Activated naive CD8-positive, alpha-beta T cell treated with anti-CD3 and anti-CD28 coated beads, Interleukin-2, amount 50 U/mL, for 16 hours (primary cell): ENCODE measurements at places on chromosomes 4 and X.

- DNase-seq: no peak
These were observed 549 bp upstream of the GLRB start for GRCh38 chr4:157075401-157075800.

- DNase-seq: no peak
These were observed 133.0 kb downstream of the ZC4H2 start for GRCh38 chrX:64843224-64843623.

GRCh38 chrX:148380650-148381561 lies 119.5 kb upstream of the AFF2 start:
- peak; percentile 11 for DNase-seq

- DNase-seq: no peak
These were observed 198.3 kb upstream of the MID1 start for GRCh38 chrX:10818651-10819050.

DNA sequence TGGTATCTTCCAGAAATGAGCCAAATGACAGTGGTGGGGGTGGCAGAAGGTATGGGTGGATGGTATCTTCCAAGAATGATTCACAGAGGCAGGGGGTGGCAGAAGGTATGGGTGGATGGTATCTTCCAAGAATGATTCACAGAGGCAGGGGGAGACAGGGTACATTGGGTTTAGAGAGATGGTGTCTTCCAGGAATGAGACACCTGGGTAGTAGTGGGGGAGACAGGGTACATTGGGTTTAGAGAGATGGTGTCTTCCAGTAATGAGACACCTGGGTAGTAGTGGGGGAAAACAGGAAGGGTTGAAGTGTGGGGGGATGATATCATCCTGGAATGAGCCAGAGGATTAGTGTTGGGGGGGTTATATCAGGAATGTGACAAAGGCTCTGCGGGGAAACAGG lies 62.0 kb downstream of the MAOA start:
- DNase-seq: no peak

DNA sequence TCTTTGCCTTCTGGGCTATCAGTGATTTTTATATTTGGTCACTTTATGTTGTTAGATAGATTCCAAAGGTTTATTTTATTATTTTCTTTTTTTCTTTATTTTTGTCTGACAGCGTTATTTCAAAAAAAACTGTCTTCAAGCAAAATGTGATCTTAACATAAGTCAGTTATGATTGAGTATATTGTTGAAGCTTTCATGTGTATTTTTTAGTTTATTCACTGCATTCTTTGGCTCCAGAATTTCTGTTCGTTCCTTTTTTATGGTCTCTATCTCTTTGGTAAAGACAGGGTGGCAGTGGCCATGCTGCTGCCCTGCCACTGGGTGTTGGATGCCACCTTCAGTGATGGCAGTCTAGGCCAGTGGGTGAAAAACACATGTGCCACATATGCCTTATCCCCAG lies at the start of gene MAGEC3:
TSS of gene MAGEC3 (plus strand) at position 301 of the 400 bp plus-strand sequence. CDS start at position 301, 0 bp downstream.
- no peak for DNase-seq

- DNase-seq: no peak
These were observed 789.2 kb downstream of the KLHL13 start for GRCh38 chrX:117327373-117327772.

DNA sequence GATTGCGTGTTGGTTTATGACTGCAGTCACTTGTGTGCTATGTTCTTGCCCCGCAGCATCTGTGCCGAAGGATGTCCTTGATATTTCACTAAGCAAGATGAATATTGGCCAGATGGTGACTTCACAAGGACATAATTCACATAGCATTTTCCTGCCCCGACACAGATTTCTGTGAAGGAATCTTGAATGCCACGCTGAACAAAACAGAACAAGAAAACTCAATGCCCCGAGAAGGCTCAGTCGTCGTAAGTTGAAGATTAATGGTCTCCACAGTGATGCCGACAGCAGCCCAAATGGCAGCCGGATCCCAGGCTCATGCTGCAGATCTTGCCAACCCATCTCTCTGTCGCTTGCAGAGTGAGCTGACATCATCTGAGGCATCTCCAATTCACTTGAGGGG lies 145.9 kb downstream of the CPEB2 start:
- DNase-seq: no peak

DNA sequence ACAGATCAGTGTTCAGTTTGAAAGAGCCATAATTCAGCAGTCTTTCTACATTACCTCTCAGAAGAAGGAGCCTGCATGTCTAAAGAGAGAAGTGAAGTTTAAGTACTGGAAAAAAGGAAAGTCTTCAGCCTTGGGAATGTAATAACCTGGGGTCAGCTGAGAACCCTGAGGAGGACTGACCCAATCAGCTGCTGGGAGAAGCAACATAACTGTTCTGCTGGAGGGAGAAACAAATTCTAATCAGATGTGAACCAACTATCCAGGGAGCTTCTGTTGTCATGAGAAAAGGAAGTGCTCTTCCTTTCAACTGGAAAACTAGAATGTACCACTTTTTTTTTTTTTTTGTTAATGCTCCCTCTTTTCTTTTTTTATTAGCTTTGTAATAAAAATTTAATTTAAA lies 64.5 kb upstream of the PDE5A start:
- no peak for DNase-seq

DNA sequence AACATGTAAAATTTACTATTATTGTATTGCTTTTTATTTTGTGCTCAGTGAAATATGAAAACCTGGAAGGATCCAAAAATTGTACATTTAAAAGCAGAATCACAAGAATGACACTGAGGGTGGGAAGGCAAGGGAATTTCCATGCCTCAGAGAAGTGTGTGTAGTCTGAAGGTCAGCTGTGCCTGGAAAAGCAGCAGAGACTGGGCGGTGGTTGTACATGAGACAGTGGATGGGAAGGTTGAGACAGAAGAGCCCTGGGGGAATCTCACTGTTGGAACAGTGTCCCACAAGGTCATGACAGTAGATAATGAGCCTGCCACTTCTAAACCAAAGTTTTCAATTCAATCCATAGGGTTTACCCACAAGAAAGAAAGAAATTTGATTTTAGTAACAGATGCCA lies 17.1 kb upstream of the ANTXR2 start:
- DNase-seq: no peak

DNA sequence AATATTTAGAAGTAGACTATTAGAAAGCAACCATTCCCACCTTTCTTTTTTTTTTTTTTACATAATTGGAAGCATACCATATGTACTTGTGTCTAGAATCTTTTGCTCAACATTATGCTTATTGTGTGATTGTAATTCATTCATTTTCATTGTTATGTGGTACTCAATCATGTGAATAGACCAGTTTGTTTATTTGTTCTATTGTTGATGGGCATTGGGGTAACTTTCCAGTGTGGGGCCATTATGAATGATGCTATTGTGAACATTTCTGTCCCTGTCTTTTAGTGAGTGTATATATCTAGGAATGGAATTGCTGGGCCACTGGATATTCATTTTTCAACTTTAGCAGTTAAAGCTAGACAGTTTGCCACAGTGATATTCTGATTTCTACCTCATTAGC lies 62.5 kb upstream of the MCUB start:
- DNase-seq: no peak
